ENCODE measurements at places on chromosomes 13 and 19.

DNA sequence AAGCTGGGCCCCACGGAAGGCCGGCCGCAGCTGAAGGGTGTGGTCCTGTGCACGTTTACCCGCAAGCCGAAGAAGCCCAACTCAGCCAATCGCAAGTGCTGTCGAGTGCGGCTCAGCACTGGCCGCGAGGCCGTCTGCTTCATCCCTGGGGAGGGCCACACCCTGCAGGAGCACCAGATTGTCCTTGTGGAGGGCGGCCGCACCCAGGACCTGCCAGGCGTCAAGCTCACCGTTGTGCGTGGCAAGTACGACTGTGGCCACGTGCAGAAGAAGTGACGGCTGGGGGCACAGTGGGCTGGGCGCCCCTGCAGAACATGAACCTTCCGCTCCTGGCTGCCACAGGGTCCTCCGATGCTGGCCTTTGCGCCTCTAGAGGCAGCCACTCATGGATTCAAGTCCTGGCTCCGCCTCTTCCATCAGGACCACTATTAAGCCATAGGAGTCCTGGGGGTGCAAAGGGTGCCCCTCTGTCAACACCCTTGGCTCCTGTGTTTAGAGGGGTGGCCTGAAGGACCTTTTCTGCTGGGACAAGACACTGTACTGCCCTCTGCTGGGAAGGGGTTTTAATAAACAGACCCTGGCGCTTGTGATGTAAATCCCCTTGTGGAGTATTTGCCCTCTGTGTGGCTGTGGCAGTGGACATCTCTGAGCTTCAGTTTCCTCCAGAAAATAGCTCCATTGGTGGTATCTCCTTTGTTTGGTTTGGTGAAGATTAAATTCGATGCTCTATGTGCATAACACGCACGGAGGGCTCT, 1.9 kb downstream of the MRPS12 start:
- DNase-seq: no peak

GRCh38 chr19:51441410-51442390, 16.6 kb downstream of the SIGLEC8 start:
- DNase-seq: peak; percentile 44

GRCh38 chr13:26052337-26052736, 521 bp upstream of the SHISA2 start:
- DNase-seq: no peak

GRCh38 chr19:47644199-47644598, 35.3 kb downstream of the BICRA start:
- no peak for DNase-seq

All from hematopoietic multipotent progenitor cell (in vitro differentiated cells).